CD4-positive, alpha-beta T cell treated with Interleukin-1 beta for 1 hour (primary cell): ENCODE measurements at places on chromosomes 4 and X.
A peak's percentile ranks its signal among the peaks of the same experiment; 100 is the strongest.

DNA sequence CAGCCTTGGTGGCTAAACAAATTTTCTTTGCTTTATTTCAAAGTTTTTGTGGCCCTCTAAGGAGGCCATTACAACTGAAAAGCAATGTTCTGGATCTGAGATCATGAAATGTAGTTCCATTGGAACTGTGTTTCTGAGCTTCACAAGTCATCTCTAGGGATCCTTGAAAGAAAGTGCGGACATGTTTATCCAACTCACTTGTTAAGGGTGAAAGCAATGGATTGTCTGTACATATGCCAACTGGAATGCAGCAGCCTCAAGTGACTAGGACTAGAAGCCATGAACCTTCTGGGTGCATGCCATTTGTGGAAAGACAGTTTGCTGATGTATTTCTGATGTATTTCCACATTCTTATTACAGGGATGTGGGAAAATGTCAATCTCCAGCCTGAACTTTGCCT lies 36.7 kb upstream of the KLHL13 start:
- DNase-seq = no peak

- DNase-seq = no peak
These were observed 50.9 kb downstream of the CEP44 start for GRCh38 chr4:174334628-174335027.

GRCh38 chrX:70338290-70338689 lies 48.4 kb downstream of the KIF4A start:
- no peak for DNase-seq

- DNase-seq = no peak
These were observed 12.8 kb upstream of the GUCY1B1 start for GRCh38 chr4:155745984-155746383.

- DNase-seq = no peak
These were observed 34.7 kb downstream of the GLRA2 start for GRCh38 chrX:14564058-14564457.

DNA sequence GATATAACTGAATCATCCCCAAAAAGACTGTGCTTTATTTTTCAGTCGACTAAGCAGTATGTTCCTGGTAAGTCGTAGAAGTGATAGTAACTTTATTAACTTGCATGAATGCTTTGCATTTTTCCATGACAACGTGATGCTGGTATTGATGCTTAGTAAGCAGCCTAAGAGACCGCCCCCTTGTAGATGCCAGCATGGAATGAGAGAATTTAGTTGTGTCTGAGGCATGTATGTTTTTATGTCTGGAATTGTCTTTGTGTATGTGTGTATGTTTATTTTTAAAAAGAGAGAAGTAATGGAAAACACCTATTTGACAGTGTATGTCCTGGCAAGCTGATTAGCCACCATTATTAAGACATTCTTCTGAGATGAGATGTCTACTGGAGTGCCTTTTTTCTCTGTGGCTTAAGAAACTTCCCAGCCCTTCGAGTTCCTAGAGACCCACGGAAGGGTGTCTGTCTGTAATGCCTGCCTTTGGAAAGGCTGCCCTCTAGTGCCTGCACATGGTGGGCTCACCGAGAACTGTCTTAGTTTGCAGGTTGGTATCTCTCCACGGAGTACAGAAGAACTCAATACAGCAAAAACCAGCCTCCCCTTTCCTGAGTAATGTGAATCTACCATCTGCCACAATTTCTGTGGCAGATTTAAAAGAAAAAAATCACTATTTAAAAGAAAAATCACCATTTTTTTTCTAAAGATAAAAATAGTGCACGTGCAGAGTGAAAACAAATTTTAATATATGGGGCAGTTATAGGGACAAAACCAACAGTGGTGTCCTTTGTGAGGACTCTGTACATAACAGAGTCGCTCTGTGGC lies 85.9 kb downstream of the AASDH start:
- peak; percentile 59 for DNase-seq

GRCh38 chr4:4838936-4839810 lies 20.3 kb upstream of the MSX1 start:
- DNase-seq = no peak

GRCh38 chr4:127304356-127304755 lies 328.4 kb upstream of the INTU start:
- no peak for DNase-seq

DNA sequence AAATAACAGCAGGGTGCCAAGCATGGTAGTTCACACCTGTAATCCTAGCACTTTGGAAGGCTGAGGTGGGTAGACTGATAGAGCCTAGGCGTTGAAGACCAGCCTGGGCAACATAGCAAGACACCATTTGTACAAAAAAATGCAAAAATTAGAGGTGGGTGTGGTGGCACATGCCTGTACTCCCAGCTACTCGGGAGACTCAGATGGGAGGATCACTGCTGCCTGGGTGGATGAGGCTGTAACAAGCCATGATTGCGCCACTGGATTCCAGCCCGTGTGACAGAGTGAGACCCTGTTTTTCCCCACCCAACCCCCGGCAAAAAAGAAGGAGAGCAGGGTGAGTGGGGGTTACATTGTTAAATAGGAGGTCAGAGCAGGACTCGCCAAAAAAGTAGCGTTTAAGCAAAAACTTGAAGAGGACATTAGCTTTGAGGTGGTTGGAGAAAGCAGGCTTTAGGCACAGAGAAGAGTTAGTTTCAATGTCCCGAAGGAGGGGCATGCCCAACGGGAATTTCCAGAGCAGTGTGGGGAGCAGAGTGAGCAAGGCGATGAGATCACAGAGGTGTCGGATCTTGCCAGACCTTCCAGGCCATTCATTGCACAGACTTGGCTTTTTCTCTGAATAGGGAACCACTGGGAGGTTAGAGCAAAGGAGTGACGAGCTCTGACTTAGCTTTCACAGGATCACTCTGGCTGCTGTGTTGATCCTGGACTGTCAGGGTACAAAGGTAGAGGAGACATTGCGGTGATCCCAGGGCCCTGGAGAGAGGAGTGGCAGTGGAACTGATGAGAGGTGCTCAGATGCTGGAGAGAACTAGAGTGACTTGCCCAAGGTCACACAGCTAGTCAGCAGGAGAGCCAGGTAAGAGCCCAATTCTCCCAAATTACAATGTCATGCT lies 70.6 kb downstream of the TRAPPC11 start:
- no peak for DNase-seq

- DNase-seq = no peak
These were observed 92.0 kb downstream of the TMEM144 start for GRCh38 chr4:158302076-158302866.

DNA sequence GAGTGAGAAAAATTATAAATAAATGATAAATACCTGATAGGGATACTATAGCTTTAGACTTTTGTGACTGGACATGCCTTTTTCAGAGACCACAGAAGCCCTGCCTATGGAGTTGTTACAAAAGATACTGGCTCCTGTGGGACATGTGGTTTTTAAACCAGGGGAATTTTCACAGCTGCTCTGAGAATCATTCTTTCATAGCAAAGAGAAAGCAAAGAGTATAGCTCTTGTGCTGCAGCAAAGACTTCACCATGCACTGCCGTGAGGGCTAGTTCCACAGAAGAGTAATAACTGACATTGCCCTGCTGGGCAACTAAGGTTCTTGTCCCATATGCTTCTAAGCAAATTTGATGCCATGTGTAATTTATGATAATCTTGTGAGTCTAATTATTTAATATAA lies 98.2 kb downstream of the MAPK10 start:
- no peak for DNase-seq

GRCh38 chr4:155578726-155579370 lies 87.8 kb upstream of the GUCY1A1 start:
- no peak for DNase-seq

DNA sequence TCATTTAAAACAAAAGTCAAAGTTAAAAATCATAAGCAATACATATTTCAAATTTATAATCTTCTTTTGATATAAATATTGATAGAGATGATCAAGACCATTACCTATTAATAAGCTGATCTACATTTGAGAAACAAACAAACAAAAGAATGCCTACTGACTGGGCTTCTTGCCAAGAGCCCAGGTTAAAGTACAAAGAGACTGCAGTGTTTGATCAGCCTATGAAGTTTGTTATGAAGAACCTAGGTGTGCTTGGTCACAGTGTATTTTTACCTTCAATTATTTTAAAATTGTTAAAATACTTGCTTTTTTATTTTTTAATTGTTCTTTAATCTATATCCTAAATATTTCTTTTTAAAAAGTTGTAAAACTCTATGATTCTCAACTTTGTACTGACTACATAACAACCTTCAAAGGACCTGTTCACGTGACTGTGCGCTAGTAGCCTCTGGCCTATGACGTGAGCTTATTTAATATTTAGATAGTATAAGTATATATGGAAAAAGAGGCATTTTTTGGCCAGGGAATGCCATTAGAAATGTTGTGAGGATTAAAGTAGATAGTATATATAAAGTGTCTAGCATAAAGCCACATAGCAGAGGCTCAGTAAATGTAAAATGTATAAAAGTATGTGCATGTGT lies 11.4 kb upstream of the SLC39A8 start:
- DNase-seq = no peak

DNA sequence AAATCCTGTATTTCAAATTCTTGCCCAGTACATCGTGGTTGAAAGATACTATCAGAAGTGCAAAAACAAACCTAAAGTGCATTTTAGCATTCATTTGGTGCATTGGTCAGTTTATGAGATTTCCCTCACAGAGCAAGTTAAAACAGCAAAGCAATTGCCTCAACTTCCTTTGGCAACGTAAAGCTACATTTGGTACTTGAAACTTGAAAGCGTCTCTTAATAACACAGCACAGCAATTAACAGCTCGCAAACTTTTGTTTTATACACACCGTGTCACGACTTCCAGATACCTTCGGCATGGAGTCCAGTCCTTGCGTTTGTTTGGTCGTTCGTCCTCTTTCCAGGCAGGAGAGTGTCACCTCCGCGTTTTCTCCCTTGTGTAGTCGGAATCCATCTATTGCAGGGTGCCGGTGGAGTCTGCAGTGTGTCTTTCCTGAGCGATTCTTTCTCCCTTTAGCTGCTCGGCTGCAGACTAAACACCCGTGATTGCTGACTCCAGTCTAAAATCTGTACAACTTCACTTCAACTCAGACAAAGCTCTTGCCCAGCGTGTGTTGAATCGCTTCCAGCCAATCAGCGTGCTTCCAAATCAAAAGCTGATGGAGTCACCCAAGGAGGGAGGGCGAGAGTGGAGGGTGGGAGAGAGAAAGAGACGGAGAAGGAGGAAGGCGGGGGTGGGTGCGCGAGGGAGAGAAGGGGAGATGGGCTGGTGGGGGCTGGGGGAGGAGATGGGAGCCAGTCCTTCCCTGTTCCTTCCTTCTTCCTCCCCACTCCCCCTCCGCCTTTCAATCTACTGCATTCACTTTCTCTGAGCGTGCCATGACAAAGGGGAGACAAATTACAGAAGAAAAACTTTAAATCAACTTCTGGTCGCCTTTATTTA lies at the start of gene PCDH18:
TSS of gene PCDH18 (minus strand) at position 509 of the 883 bp plus-strand sequence. CDS start at position 103, 406 bp downstream.
- peak; percentile 27 for DNase-seq

DNA sequence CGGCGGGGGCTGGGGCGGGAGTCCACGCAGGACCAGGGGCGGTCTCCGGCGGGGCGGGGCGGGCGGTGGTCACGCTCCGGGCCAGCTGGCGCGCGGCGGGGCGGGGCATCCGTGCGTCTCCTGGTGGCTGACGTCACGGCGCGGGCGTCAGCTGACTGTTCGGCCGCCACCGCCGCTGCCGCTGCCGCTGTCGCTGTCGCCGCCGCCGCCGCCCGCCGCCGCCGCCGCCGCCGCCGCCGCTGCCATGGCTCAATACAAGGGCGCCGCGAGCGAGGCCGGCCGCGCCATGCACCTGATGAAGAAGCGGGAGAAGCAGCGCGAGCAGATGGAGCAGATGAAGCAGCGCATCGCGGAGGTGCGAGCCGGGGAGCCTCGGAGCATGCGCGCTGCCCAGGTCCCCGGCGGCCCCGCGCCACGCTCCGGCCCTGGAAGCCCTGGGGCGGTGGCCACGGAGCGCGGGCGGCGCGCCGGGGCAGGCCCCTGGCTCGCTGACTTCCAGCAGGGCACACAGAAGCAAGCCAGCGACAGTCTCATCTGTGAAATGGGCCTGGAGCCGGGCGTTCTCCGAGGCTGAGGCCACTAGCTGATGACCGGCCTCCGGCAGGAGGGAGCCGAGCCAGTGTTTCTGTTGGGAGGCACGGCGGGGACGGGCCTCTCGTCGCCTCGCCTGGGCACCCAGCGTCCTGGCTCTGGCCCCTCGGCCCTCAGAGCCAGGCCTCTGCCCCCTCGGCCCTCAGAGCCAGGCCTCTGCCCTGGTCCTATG lies at the start of gene FAM50A:
TSS of gene FAM50A (plus strand) at position 150 of the 763 bp plus-strand sequence. CDS start at position 245, 95 bp downstream.
- DNase-seq = peak; percentile 74

DNA sequence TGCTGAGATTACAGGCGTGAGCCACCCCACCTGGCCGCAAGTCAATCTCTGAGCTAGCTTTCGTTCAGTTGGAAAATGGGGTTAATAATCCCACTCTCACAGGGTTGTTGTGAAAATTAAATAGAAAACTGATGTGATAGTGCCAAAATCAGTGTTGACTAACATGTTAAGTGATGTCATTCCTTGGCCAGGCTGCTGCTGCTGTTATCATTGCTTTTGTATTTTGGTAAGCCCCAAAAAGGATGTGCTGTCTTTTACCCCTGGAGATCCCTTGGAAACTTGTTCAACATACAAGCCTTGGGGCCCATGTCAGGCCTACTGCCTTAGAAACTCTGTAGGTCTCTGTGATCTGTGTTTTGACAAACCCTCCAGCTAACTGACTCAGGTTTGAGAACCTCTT lies 106.3 kb downstream of the AFF1 start:
- DNase-seq = no peak

DNA sequence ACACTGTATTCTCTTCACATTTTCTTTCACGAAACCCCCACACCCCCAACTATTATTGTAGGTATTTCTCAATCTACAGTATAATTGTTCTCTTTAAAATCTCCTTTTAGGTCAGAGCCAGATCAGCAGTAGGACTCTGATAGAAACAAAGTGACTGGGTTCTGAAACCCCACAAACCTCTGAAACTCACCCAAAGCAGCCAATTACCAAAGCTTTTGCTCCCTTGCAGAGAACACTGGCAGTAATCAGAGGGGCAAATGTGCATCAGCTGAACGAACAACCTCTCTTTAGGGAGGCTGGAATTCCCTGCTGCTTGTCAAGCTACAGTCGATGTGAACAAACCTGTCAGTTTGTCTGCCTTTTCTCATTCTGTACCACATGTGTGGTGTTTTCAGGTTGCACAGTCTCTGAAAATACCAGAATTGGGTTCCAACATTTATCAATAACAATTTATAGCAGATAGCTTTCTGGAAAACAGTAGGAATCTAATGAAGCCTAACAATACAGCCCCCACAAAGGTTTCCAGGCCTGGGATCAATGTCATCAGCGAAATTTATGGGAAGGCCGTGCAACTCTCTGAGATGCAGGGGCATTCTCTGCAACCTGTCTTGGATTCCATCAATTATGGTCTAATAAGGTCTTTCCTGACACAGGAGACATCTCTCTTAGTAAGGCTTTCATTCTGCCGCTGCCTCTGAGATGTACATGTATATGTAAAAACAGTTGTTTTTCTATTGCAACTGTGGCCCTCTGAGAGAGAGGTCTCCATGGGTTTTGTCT lies 395.9 kb downstream of the GPAT3 start:
- DNase-seq = no peak

GRCh38 chr4:168433571-168433970 lies 46.7 kb downstream of the DDX60L start:
- DNase-seq = no peak

GRCh38 chrX:40013266-40014195 lies 84.2 kb downstream of the BCOR start:
- peak; percentile 49 for DNase-seq

GRCh38 chr4:181008164-181008563 lies 1235.0 kb upstream of the TENM3 start:
- DNase-seq = no peak

GRCh38 chr4:124947622-124948265 lies 235.2 kb upstream of the ANKRD50 start:
- DNase-seq = no peak
